Dermis blood vessel endothelial cell (primary cell): ENCODE measurements at places on chromosomes 5 and 9. TPM values are rescaled to one million over a fixed set of nuclear protein-coding genes. Genes with fewer than 3 reads are reported as not detected.
A peak's percentile ranks its signal among the peaks of the same experiment; 100 is the strongest.

IFNA2 gene
- total RNA-seq: not detected in 2 replicates

GABRG2 gene
- not detected in 2 replicates for total RNA-seq

TAF11L10 gene
- total RNA-seq: not detected in 2 replicates

FOXD4L3 gene
- total RNA-seq: not detected in 2 replicates

SURF2 gene
- total RNA-seq: 11.2 and 11.7 TPM in 2 replicates

HK3 gene
- not detected in 2 replicates for total RNA-seq

MOB3B gene
- total RNA-seq: 0.85 and 2.1 TPM in 2 replicates

DNA sequence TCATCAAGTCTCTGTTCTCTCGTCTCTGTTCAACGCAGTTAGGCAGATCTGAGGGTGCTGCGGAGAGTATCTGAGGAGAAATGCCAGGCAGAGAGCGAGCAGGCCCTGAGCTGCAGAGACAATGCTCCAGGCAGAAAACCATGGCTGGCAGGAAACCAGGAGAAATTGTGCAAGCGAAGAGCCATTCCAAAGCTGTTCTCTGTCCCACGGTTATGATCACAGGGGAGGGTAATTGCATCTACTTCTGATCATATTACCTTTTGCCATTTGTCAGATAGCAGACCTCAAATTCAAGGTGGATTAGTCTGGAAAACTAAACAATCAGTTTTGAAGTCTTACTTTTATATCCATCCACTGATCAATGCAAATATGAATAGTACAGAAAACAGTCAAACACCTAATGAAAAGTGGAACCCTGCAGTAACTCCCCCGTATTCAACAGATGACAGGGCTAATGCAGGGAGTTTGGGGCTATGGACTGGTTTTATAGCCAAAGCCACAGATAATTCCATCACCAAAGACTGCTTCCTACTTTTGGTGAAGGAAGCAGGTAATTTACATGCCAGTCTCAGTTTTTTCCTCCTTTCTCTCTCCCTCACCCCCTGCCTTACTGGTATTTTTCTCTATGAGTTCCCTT is 228.0 kb downstream of the DCP2 start:
- no peak for DNase-seq

- DNase-seq: no peak
These were observed 17.9 kb upstream of the KIF2A start for GRCh38 chr5:62288118-62288517.

GRCh38 chr9:121596515-121596914 is 54.9 kb upstream of the DAB2IP start:
- no peak for DNase-seq

DNA sequence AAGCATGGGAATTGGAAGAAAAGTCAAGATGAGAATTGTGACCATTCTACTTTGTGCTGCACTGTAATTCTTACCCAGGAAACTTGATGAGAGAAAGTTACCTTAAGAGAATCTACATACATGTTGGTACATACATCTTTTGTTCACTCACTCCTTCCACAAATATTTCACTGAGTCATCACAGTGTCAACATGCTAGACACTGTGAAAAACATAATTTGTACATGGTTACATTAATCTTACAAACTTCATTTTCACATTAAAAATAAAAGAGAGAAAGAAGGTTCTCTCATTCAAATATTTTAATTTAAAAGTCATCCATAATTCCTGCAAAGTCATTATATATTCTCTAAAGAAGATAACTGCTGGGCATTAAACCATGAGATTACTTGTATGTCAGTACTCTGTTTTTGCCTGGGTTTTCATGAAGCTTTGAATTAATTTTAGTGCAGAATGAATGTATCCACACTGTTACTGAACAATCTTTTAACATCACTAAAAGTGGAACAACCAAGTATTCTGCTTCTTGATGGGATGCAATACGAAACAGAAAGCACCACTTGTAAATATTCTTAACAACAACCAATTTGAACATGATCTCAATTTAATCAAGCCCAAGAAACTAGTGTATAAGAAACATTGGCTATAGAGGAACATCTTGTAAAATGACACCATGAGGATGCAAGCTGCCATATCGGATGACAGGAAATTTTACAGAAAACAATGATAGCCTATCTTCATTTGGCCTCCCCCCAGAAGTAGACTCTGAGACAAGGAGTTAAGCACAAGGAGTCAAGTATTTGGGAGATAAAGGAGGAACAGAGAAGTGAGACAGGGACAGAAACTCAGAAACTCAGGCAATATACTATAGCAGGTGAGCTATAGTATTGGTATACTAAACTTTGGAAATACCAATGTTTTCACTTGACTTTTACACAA is 28.4 kb downstream of the ERP44 start:
- DNase-seq: no peak

DNA sequence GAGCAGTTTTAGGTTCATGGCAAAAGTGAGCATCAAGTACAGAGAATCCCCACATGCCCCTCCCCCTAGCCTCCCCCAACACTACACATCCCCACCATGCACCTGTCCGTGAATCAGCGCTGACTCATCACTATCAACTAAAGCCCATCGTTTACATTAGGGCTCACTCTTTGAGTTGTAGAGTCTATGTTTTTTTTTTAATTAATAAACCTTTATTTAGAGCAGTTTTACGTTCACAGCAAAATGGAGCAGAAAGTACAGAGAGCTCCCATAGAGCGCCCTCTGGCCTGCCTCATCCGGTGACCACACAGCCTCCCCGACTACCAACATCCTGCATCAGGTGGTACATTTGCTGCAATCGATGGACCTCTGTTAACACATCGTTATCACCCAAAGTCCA is 47.9 kb upstream of the UNC5A start:
- DNase-seq: no peak

GRCh38 chr5:100904259-100904861 is 1.3 kb upstream of the ST8SIA4 start:
- DNase-seq: peak; percentile 9

DNA sequence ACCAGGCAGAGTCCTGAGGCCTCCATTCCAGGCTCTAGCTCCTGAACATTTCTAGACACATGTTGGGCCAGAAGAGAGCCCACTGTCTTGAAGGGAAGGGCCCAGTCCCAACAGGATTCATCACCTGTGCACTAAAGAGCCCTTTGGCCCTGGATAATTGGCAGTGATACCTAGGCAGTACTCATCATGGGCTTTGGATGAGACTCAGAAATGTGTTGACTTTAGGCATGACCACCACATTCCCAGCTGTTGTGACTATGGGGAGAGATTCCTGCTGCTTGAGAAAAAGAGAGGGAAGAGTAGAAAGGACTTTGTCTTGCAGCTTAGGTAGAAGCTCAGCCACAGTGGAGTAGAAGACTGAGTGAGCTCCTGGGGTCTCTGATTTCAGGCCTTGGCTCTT is 138.4 kb upstream of the DAPK1 start:
- no peak for DNase-seq

DNA sequence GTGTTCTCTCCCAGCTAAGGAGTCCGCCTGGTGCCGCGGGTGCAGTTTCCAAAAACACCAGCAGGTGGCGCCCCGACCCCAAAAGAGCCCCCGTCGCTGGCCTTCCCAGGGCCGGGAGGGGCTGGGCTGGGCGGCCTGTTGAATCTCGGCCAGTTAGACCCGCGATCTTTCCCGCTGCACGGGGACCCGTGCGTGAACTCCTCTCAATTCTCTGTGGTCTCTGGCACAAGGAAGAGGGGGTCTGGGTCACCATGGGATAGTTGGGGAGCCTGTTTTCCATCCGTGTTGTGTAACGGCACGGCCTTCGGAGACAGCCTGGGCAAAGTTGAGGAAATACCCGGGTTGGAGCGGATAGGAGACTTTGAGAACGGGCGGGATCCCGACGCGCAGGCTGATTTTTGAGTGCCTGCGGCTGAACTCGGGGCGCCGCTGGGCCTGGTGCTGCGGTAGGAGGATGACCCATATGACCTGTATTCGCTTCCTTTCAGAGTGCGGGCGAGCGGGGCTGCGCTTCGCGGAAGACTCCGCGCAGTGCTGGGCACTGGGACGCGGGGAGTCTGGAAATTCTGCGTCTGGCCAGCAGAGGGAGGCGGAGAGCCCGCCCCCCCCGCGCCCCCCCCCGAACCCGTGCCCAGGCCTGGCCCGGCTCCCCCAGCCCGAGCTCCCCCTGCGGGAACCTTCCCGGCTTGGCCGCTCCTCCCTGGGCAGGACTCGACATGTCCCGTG is 7.9 kb upstream of the PSD2 start:
- peak; percentile 88 for DNase-seq

- DNase-seq: no peak
These were observed 424.6 kb downstream of the MED10 start for GRCh38 chr5:5953584-5954274.

- peak; percentile 30 for DNase-seq
These were observed 3.8 kb downstream of the MRPL22 start for GRCh38 chr5:154944716-154945115.

DNA sequence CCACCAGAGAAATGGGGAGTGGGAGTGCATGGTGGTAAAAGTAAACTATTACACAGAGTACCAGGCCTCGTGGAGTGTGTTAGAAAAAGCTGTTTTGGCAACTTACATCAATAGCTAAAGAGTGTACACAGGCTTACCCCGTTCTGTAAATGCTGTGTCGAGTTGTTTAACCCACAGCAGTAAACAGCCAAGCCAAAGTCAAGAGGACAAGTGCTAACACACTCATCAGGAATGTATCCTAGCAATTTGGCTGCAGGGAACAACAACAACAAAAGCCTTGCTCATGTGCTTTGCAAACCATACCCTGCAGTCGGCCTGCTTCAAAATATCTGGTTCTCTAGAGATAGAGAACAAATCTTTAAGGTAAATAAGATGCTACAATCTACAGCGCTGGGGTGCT is 15.9 kb downstream of the DAP start:
- no peak for DNase-seq

- peak; percentile 99 for DNase-seq
These were observed 12.7 kb downstream of the CSF2 start for GRCh38 chr5:132086277-132086794.

DNA sequence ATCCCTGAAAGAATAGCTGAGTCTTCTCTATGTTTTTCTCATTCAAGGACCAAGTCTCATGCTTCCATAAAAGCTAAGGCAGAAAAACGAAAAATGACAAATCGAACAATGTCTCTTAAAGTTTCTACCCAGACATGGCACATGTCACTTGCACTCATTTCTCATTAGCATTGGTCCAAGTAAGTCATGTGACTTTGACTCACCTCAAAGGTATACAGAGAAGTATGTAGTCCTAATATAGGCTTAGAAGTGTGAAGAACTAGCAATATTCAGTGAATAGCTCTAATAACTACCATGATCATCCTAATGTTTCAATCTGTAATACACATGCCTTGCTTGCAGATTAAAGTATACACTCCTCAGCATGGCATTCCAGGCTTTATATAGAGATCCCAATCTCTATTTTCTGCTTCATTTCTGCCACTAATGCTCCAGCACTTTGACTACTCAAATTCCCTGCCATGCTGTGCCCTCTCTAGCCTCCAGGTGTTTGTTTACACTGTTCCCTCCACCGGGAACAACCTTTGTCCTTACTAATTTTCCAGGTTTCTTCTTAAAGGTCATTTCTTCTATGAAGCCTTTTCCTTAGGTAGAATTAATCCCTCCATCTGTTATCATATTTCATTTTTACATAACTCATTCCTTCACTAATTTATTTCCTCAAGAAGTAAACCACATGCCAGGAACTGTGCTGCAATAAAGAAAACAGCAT is 98.9 kb downstream of the CEMIP2 start:
- DNase-seq: no peak

GRCh38 chr9:17694336-17694735 is 115.5 kb downstream of the SH3GL2 start:
- no peak for DNase-seq

- DNase-seq: no peak
These were observed 232.3 kb upstream of the IRX2 start for GRCh38 chr5:2983583-2984300.

GRCh38 chr9:123354806-123355508 is 1.0 kb upstream of the CRB2 start:
- DNase-seq: no peak

GRCh38 chr5:14712666-14713065 is 48.1 kb downstream of the OTULIN start:
- no peak for DNase-seq

DNA sequence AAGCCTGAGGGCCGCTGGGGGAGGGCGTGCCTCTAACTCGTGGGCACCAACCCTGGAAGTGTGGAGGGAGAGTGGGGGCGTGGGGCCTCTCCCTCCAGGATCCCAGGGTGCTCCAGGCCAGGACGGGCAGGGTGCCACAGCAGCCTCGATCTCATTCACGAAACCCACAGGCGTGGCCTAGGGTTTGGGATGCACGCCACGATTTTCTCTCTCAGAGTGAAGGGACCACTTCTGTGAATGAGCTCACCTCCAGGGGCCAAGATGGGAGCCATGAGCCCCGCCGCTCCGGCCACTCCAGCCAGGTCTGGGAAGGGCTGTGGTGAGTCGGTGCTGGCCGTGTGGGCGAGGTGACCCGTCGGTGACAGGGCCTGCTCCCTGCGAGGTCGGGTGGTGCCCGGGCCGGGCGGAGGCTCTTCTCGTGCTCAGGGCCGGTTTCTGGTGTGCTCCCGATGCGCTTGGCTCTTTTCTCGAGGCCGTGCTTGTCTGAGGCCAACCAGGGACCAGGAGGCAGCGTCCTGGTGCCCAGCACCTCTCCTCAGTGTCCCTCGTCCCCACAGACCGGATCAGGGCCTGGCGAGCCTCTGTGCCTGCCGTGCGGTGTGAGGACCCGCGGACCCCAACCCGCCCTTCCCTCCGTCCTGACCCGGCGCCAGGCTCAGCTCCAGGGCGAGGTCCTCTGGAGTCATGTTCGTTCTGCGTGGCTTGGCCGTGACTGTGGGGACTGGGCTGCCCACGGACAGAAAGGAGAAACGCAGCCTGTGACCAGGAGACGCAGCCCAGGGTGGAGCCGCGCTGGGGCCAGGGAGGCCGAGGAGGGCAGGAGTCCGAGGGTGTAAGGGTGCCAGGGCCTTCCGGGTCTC is 31.0 kb downstream of the TPPP start:
- no peak for DNase-seq

- no peak for DNase-seq
These were observed 200.1 kb downstream of the PAX5 start for GRCh38 chr9:36833954-36834353.

DNA sequence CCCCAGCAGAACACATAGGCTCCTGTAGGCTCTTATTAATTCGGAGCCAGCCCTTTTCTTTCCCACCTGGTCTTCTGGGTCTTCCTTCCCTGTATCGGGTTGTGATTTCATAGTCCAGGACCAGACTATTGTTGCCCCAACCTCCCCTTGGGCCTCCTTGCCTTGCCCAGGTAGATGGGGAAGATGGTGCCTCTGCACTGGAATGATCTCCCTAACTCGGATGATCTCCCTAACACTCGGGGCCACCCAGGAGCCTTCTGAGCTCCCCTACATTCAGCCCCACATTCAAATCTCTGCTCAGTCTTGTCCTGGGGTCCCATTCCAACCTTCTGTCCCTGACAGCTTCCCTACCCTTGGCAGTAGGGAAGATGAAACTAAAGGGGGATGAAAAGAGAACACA is 2.7 kb upstream of the IRF1 start:
- no peak for DNase-seq

- no peak for DNase-seq
These were observed 50.9 kb downstream of the MVB12B start for GRCh38 chr9:126377536-126377935.

GRCh38 chr9:110143485-110143884 is 64.5 kb downstream of the C9orf152 start:
- DNase-seq: no peak

GRCh38 chr9:132998831-132999635 is 20.5 kb downstream of the GFI1B start:
- DNase-seq: no peak

GRCh38 chr9:87618226-87618625 is 107.7 kb upstream of the CTSL start:
- DNase-seq: no peak

GRCh38 chr9:13110766-13111417 is 168.6 kb downstream of the MPDZ start:
- no peak for DNase-seq
